ENCODE measurements at places on chromosomes 5 and 9.

GRCh38 chr5:137075163-137075970 lies 423.8 kb downstream of the SPOCK1 start:
- no peak for DNase-seq

DNA sequence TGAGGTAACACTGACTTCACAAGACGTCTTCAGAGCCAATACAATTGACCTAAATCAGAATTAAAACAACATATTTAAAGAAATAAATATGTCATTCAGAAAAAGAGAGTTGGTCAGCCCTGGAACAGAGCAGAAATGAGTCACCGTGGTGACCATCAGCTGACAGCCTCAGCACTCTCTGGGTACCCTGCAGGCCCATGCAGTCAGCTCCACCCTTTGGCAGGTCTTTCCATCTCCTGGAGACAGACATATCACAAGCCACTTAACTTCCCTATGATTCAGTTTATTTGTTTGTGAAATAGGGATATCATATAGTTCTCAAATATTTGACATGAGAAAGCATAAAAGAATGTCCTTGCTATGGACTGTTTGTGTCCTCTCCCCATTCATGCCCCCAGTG lies 151.6 kb upstream of the MEF2C start:
- no peak for DNase-seq

GRCh38 chr5:132293066-132293991 lies 865 bp upstream of the SLC22A4 start:
- peak; percentile 74 for DNase-seq

DNA sequence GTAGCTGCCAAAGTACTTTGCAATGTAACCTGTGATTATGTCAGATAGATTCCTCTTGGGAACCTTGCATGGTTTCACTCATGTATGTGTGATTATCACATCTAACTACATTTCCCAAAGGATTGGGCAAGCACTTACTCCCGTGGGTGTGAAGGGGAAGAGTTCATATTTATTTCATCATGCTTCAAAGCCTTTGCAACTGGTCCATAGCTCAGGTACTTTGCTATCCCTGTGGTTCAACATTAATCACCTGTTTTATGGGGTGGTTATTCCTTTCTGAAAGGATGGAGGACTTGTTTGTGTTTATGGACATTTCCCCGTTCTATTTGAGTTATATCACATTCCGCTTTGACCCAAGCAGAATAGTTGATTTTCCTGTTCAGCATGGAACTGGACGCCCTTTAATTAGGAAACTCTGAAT lies 13.6 kb upstream of the ERMP1 start:
- DNase-seq, result no peak

- peak; percentile 76 for DNase-seq
These were observed 132.4 kb upstream of the EPB41L4A start for GRCh38 chr5:112551419-112552032.

DNA sequence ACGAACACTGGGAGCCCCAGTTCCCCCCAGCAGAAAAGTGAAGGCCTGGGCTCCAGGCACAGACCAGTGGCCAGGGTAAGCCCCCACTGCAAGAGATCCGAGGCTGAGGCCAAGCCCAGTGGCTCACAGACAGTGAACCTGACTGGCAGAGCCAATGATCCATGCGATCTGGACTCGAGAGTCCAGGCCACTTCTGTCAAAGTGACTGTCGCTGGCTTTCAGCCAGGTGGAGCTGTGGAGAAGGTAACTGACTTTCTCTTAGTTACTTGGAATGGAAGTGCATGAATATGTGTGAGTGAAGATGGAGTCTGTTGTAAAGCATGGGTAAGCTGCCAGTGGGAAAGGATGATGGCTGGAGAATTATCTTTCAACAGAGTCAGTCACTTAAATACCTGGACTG lies 99.7 kb downstream of the GOLPH3 start:
- DNase-seq, result no peak

DNA sequence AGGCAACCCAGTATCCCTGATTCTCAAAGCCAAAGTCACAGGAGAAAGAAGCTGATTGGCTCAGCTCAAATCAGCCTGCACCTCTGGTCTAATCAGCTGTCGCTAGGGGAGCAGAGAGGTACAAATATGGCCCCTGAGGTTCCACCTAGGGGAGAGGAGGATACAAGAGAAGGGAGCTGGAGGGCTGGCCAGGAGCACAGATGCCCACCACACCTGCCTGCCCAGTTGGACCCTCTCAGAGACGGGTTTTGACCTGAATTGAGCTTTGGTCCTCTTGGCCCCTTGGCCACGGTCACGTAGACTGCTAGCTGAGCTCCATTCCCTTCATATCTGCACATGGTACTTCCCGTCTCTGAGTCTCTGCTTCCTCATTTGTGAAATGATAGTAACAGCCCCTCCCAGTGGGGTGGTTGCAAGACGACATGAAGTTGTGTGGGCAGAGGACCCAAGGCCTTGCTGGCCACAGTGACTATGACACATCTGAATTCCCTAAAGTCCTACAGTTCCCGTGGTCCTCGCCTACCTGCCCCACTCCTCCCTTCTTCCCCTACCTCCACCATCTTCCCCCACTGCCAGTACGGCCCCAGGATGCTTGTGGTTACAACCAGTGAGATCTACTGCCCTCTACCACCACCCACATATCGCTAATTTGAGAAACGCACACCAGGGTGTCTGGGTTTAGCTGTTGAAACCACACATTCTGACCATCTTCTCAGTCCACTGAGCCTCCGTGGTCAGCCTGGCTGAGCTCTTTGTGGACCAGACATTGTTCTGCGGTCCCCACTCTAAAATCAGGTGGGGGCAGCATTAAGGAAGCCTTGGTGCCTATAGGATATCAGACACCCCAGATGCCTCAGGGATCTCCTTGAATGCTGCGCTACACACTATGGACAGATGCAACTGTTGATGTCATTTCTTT lies 60.3 kb upstream of the NEK6 start:
- peak; percentile 37 for DNase-seq

- DNase-seq, result no peak
These were observed 70.1 kb downstream of the DTWD2 start for GRCh38 chr5:118918232-118918631.

DNA sequence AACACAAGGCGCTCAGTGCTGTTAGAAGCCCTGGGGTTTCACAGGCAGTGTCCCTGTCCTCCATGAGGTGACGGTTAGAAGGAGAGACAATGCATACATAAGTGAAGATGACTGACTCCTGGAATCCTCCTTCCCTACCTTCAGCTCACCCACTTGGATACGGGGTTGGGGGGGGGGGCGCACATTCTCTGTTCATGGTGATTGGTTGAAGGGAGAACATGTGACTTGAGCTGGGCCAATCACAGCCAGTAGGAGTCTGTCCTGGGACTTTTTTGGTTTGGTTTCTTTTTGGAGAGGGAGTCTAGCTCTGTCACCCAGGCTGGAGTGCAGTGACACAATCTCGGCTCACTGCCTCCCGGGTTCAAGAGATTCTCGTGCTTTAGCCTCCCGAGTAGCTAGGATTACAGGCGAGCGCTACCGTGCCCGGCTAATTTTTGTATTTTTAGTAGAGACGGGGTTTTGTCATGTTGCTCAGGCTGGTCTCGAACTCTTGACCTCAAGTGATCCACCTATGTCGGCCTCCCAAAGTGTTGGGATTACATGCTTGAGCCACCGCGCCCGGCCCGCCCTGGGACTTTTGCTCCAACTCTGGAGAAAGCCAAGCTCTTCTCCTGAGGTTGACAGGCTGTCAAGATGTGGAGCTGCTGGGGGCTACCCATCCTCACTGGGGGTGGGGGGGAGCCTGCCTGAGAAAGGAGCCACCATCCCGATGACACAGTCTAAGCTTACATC lies 30.8 kb downstream of the SH3PXD2B start:
- no peak for DNase-seq

GRCh38 chr9:135802876-135803419 lies 101.0 kb downstream of the KCNT1 start:
- no peak for DNase-seq

- DNase-seq, result no peak
These were observed 933.0 kb downstream of the TLE4 start for GRCh38 chr9:80504601-80505230.

DNA sequence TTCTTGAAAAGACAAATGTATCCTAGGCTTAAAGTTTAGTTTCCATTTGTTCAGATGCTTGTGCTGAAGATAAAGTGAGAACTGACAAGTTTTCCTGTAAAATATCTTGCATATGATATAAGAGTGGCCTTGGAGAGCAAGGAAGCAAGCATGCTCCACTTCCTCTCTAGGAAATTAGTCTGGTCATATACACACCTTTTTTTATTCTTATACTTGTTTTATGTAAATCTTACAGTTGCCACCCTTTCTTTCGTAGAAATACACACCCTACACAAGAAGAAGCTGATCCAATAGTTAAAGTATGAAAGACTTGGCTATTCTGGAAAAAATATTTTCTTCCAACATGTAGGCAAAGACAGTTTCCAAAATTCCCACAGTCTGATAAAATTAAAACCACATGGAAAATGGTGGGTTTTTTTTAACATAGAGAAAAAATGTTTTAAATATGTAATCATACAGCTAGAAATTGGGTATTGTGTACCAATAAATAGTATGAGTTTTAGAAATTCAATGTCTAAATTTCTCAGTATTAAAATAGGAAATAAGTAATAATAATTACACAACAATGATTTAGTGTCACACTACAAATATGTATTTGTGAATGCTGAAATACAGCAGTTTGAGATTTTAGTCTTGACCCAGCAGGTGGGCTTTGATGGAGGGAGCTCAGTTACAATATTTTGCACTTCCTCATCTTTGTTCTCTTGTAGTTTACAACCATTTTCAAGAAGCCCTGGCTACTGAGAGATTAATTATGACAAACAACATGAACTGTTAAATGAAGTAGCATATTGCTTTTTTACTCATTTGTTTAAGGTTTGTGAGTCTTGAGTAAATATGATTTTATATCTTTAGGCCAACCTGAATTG lies 185.7 kb upstream of the GNA14 start:
- no peak for DNase-seq

GRCh38 chr9:116623715-116624114 lies 63.4 kb upstream of the TRIM32 start:
- no peak for DNase-seq

DNA sequence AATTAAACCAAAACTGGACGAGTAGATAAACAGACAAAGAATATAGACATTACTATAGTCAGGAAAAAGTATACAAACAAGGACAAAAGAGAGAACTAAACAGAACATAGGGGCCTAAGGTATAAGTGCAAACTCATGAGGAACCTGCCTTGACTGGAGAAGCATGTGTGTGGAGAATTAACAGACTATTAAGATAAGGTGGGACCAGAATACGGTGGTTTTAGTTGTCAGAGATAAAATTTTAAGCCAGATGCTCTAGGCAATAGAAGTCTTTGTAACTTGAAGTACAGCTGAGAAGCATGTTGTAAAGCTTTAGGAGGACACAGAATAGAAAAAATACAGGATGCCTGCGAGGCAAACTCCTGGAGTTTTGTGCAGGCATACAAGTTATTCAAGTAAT lies 707.1 kb downstream of the PTPRD start:
- DNase-seq, result no peak

- DNase-seq, result no peak
These were observed 17.6 kb upstream of the MATR3 start for GRCh38 chr5:139275956-139276355.

DNA sequence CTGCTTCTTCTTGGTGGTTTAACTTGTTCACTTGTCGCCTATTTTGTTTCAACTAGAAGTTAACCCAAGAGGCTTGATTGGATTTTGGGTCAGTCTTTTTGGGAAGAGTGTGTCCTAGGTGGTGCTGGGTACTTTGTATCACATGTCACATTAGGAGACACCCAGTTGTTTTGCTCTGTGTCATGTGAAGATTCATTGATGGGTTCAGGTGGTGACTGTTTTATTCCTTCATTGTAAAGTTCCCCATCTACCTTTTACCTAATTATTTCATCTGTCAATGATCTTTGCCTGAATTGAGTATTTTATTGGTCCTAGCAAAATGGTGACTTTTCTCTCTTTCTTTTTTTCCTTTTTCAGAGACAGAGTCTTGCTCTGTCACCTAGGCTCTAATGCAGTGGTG lies 69.2 kb downstream of the RALGPS1 start:
- DNase-seq, result no peak

- DNase-seq, result no peak
These were observed 282.4 kb downstream of the EFNA5 start for GRCh38 chr5:107388141-107388861.

DNA sequence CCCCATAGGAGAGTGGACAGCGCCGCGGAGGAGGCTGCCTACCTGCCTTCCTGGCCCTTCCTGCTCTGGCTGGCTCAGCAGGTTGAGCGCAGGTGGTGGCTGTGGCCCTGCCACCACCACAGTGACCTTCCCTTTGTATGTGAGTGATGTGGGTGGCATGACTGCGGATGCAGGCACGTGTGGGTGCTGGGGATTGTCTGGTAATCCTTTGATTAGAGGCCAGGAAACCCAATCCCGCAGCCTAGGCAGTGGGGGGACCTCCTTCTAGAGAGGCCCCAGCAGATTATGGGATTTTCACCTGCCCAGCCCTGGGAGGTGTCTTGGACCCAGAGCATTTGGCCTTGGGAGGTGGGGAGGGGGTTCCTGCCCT lies 16.5 kb downstream of the RXRA start:
- DNase-seq, result no peak

DNA sequence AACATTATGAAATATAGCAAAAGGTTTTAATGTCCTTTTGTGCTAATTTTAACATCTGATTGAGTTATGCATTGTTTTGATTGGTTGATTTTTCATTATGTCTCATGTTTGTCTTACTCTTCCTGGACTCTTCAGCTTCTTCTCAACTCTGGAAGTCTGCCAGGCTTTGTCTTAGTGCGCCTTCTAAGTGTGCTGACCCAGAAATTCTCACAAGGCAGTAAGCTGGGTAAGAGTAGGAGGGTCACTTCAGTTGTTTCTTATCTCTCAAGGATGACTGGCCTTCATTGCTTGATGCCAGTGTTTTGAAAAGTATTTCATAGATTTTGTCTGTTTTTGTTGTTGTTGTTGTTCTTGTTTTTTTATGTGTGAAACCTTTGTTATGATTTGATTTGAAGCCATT lies 59.2 kb downstream of the RIC1 start:
- no peak for DNase-seq

GRCh38 chr5:96595300-96596090 lies 66.7 kb upstream of the CAST start:
- DNase-seq, result no peak

GRCh38 chr5:1137567-1138444 lies 25.9 kb upstream of the SLC12A7 start:
- no peak for DNase-seq

DNA sequence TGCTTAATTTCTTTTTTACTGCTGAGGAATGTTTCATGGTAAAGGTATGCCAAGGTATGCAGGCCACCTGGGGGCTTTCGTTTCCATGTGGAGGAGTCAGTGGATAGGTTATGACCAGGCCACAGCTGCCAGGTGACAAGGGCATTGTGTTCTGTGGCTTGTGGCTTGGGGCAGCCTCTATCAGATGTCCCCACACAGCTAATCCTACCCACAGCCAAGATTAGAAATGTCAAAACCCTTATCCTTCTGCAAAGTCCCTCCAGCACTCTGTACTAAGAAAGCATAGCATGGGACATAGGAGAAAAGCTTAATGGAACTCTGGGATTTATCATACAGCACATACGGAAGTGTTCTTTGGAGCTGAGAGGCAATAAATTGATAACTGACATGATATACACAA lies 171.2 kb upstream of the S1PR3 start:
- DNase-seq, result no peak

- DNase-seq, result no peak
These were observed 51.7 kb upstream of the SRFBP1 start for GRCh38 chr5:121910036-121910435.
